Colonic mucosa (tissue), 4 donors: ENCODE measurements at places on chromosomes 1 and 21. TPM values are rescaled to one million over a fixed set of nuclear protein-coding genes. Genes with fewer than 3 reads are reported as not detected.

GRCh38 chr1:54754486-54755285, 9.6 kb downstream of the PARS2 start:
- no peak for DNase-seq

GRCh38 chr1:154982341-154982740, 803 bp upstream of the FLAD1 start:
- DNase-seq, result no peak

DNA sequence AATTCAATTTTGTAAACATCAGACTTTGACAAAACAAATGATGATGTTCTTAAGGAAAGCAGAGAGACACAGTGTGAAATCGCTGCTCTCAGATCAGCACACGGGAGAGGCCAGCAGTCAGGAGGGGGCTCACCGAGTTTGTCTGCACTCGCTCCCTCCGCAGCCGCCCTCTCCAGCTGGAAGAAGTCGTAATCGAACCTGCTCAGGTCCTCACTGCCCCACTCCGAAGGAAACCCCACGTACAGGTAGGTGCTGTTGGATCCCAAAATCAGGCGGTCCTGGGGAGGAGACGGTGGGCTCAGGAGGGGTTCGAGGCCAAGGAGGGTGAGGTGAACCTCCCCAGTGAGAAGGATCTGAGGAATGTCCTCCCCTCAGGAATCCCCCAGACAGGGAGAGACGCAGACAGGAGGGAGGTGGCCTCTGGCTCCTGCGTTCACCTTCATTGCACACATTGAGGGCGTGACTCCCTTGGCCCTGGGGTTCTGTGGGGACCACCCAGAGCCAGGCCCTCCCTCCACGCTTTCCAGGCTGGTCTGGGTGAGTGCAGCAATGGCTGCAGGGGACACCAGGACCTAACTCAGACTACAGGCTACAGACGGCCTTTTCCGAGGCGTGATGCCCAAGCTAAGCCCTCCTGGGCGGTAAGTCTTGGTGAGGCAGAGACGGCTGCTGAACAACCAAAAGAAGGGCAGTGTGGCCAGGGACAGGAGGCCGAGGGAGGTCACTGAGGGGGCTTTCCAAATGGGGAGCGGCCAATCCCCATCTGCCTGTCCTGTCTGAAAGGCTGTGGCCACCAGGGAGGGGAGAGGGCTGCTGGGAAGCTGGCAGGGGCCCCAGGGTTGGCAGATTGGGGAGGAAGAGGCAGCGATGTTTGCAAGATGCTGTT, 65.5 kb downstream of the SCCPDH start:
- no peak for DNase-seq

DNA sequence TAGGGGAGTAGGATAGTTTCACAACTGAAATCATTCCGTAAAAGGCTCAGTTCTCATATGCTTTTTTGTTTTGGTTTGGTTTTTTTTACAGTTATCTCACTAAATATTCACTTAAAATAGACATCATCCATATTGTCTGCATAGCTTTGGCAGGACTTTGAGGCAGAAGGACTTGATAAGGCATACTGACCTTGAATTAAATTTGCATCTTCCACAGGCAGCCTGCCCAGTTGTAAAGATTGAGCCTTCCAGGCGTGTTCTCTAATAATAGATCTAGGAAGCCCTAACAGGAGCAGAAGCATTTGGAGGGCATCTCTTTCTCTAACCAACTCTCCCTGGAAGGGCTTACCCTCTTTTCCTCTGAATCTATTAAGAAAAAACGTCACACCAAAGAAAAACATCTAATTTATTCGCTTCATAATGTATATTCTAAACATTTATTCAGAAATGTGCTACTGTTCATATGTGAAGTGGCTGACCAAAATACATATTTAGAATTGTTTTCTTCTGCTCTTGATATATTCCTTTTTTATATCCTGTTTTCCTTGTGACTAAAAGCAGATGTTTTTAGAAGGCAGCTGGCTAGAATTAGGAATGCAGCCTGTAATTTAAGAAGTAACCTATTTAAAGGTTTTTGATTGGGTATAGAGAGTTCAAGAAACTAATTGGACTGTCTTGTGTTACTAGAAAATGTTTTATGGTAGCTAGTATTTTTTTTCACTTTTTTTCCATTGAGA, 20.2 kb downstream of the DESI2 start:
- no peak for DNase-seq

- no peak for DNase-seq
These were observed 466 bp downstream of the PEX10 start for GRCh38 chr1:2411801-2412394.

GRCh38 chr21:17003763-17004373, 509.0 kb upstream of the CXADR start:
- no peak for DNase-seq

- DNase-seq, result no peak
These were observed 15.7 kb upstream of the PRSS38 start for GRCh38 chr1:227799756-227800155.

DNA sequence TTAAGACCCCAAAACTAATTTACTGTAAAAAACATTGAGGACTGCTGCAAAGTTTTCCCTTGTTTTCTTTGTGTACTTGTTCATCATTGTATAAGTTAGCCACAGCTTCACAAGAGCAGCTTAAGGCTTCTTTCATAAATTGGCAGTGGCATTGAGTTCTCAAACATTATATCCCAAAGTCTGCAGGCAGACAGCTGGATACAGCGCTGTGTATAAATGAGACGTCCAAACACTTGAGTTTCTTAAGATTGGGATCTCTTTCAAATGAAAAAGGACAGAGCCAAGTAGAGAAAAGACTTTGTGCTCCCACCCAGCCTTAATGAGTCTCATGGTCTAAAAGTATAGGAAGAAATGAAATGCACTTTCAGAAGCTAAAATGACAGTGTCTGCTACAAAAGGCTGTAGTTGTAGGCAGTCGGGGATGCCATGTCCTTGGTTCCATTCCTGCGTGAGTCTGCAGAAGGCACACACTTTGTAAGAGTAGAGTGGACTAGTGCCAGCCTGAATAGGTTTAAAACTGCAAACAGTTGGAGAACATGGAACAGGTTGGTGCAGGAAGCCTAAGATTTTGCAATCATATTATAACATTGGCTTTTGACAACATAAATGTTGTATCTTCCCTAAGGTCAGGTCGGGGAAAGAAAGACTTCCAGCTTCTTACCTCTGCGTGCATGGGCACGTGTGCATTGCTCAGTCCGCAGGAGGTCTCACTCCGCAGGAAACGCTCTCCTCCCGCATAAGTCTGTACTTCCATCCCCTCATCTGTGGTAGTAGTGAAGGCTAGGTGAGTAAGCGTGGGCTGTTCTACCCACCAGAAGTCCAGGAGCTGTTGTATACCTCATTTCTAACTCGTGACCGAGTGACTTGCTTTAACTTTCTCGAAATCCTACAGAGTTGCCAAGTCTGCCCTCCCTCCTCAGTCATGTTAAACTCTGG, 94.4 kb downstream of the CD247 start:
- no peak for DNase-seq

DNA sequence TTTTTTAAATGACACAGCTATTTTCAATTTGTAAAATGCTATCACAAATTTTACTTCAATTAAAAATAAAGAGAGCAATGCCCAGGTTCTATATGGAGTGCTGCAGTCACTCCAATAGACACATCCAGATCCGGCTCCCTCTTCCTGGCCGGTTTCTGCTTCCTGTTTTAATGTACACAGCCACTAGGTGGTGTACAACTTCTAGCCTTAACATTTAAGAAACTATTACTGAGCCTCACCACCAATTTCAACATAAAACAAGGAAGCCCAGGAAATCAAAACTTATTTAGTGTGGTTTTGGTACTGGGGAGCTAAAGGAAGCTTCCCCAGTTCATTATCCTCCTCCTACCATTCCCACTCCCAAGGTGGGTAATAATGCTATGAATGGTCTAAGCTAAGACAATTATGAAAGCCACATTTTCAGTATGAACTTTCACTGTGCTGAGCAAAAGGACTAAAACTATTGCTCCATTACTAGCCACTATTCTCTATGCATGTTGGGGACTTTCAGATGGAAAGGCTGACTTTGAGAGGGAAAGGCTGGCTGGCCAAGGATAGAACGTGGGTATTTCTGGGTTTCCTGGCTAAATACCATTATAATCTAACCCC, 25.5 kb upstream of the MTMR11 start:
- peak; percentile 68 for DNase-seq

GRCh38 chr1:212101735-212102134, 66.2 kb downstream of the DTL start:
- DNase-seq, result no peak

DNA sequence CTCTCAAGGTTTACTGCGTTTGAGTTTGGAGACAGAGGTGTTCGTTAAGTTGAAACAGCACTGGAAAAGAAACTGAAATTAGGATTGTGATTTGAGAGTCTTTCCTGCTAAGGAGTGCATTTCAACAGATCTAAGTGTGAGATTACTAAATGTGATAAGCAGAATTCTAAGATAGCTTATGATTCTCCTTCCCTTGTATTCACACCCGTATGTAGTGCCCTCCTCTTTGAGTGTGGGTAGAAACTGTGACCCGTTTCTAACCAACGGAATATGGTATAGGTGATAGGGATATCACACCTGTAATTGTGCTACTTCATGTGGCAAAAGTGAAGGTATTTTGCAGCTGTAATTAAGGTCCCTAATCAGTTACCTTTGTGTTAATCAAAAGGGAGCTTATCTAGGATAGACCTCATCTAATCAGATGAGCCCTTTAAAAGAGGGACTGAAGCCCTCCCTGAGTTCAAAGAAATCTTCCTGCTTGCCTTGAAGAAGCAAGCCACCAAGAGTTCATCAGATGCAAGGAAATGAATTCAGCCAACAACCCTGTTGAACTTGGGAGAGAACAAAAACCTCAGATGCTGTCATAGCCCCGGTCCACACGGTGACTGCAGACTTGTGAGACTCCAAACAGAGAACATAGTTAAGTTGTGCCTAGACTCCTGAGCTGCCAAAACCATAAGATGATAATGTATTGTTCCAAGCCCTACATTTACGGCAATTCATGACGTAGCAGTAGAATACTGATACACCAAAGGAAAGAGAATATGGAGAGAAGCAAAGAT, 12.6 kb upstream of the IL12RB2 start:
- DNase-seq, result no peak

DNA sequence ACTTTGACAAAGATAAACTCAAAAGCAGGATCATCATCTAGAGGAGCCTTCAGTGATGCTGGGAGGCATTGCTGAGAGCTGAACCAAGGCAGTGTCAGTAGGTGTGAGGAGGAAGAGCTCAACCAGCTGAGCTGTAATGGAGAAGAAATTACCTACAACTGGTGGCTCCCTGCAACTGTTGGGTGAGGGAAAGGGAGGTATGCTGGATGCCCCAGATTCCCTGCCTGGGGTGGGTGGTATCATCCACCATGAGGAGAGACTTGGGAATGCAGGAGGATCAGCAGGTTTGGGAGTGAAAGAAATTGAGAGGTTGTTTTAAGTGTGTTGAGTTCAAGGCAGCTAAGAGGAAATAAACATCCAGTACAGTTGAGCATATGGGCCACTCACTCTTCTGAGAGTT, 199.8 kb downstream of the DNM3 start:
- DNase-seq, result no peak

GRCh38 chr1:68814067-68814466, 317.2 kb upstream of the DEPDC1 start:
- no peak for DNase-seq

- no peak for DNase-seq
These were observed 587 bp downstream of the TMEM53 start for GRCh38 chr1:44673675-44674112.

- no peak for DNase-seq
These were observed 48.8 kb downstream of the XPR1 start for GRCh38 chr1:180680558-180681144.

GRCh38 chr1:94875794-94876193, 51.1 kb downstream of the CNN3 start:
- DNase-seq, result no peak

GRCh38 chr1:230210981-230211336, 143.9 kb downstream of the GALNT2 start:
- no peak for DNase-seq

DNA sequence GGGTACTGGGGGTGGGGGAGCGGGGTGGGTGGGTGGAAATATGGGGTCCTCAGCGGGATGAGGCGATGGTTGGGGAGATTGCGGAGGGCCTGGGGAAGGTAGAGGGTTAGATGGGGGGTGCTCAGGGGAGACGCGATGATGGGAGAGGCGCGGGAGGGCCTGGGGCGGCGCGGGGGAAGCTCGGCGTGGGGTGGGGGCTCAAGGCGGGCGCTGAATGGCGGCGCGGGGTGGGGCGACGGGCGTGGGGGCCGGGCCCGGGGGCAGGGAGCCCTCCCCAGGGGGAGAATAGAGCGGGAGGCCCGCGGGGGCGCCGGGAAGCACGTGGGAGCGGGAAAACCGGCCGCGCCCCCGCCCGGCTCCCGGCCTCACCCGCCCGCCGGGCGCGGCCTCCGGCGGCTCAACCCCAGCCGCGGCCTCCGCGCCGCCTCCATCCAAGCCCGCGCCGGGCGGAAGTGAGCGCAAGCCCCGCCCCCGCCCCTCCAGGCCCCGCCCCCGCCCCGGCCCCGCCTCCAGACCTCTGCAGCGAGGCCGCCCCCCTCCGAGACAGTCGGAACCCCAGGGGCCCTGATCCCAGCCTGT, at the start of gene FAAP20:
TSS of gene FAAP20 (minus strand) at position 454 of the 579 bp plus-strand sequence. CDS start at position 431, 23 bp downstream.
- DNase-seq, result no peak

GRCh38 chr1:6162773-6163172, 17.3 kb downstream of the CHD5 start:
- DNase-seq, result no peak

GRCh38 chr1:15598436-15598835, 13.6 kb upstream of the AGMAT start:
- no peak for DNase-seq

- DNase-seq, result no peak
These were observed 1059.5 kb upstream of the ADGRL4 start for GRCh38 chr1:80066060-80066459.

DNA sequence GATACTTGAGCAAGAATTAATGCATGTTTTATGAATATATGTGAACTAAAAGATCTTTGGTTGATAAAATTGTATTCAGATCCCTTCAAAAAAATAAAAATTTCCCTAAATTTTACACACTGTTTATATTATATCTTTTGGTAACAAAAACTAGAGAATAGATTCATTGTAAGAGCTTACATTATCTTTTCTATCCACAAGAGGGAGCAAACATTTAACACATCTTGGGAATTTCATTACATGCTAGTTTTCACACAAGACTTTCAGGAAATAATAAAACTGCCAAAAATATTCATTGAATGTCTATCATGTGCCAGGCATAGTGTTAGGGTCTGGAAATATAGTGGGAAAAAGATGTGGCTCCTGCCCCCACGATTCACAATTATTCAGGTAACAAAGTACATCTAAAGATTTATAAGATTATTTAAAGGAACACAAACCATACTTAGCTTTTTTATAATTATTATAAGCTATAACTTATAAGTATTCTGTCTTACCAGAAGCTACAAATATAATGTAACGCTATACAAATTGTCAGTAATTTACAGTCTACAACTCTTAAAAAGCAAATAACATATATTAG, 30.6 kb downstream of the FAF1 start:
- no peak for DNase-seq

- DNase-seq, result no peak
These were observed 167.3 kb upstream of the KCNJ6 start for GRCh38 chr21:38083535-38083934.

Gene TPTE
- not detected for total RNA-seq

Gene CLDN17
- not detected for total RNA-seq

Gene A3GALT2
- not detected for total RNA-seq

Gene LIPI
- not detected for total RNA-seq

Gene TRAPPC3
- total RNA-seq, result 59.0 TPM

Gene PDPN
- 2.7 TPM for total RNA-seq

Gene CYP4A11
- total RNA-seq, result 0.57 TPM

Gene TSPAN2
- 2.1 TPM for total RNA-seq

Gene CCDC27
- total RNA-seq, result not detected

Gene CSF3R
- 1.1 TPM for total RNA-seq

Gene HNRNPU
- total RNA-seq, result 218 TPM

Gene LEMD1
- total RNA-seq, result 1.1 TPM

Gene TPM3
- total RNA-seq, result 757 TPM

Gene SPATA21
- total RNA-seq, result not detected

Gene NT5C1A
- not detected for total RNA-seq
